ENCODE measurements at places on chromosomes 13 and 19. TPM values are rescaled to one million over a fixed set of nuclear protein-coding genes. Genes with fewer than 3 reads are reported as not detected.
A peak's percentile ranks its signal among the peaks of the same experiment; 100 is the strongest.

DNA sequence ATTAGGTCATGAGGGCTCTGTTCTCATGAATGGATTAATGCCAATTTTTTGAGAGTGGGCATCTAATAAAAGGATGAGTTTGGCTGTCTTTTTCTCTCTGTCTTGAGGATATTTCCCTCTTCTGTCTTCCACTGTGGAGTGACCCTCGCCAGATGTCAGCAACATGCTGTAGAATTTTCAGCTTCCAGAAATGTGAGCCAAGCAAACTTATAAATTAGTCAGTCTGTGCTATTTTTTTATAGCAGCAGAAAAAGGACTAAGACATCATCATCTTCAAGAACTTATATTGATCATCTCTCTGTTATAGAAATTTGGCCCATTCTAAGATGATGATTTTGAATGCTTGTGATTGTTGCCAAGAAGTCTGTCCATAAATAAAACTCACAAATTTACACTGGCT lies 431.4 kb downstream of the FGF9 start:
- DNase-seq, result no peak

- no peak for DNase-seq
These were observed 4.0 kb downstream of the EMP3 start for GRCh38 chr19:48329167-48329891.

DNA sequence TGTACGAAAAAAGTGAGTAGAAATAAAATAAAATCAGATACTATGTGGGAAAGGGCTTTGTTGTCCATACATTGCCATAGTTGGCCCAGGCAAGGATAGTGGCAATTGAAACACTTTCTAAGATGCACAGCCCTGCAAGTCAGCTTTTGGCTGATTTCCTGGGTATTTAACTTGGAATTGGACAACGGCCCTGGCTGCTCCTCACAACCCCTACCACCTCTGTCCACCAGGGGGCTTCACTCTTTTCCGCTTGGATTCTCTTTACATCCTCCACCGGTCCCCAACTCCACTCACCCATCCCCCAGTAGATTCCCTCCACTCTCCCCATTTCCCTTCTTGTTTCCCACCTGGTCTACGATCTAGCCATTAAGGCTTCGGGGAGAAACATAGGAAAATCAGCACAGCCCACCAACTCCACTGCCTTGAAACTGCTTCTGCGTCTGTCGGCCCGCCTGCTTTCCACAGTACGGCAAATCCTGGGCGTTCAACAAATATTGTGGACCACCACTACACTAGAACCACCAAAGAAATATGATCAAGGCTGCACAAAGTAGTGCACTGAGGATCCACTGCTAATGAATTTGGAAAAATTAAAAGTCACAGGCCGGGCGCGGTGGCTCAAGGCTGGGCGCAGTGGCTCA lies 48.6 kb upstream of the GTF3A start:
- peak; percentile 61 for DNase-seq

Gene CGB8
- total RNA-seq, result not detected

Gene RFPL4AL1
- 0.57 TPM for total RNA-seq

- no peak for DNase-seq
These were observed 338.4 kb downstream of the PCDH17 start for GRCh38 chr13:57969951-57970350.

DNA sequence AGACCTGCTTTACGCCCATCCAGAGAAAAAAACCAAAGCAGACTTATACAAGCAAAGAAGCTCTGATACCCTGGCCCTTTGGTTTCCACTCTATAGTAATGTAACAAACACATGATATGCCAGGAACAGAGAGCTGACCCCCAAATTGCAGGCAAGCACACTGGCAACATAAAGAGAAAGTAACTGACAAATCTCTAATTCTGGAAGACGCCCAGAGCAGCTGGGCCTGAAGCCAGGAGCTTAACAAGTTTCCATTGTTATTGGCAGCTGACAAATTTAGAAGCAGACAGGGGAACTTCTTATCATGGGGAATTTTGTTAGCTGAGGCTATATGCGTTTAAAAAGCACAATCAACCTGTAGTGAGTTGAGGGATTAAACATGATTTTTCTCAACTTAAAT lies 158.0 kb downstream of the DLEU7 start:
- DNase-seq, result peak; percentile 59

DNA sequence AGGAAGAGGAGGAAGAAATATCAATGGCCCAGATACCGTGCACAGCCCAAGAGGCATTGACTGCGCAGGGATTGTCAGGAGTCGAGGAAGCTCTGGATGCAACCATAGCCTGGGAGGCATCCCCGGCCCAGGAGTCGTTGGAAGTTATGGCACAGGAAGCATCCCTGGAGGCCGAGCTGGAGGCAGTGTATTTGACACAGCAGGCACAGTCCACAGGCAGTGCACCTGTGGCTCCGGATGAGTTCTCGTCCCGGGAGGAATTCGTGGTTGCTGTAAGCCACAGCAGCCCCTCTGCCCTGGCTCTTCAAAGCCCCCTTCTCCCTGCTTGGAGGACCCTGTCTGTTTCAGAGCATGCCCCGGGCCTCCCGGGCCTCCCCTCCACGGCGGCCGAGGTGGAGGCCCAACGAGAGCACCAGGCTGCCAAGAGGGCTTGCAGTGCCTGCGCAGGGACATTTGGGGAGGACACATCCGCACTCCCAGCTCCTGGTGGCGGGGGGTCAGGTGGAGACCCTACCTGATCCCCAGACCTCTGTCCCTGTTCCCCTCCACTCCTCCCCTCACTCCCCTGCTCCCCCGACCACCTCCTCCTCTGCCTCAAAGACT lies 36.0 kb downstream of the KEAP1 start:
- no peak for DNase-seq

Gene FAM83E
- 0.37 TPM for total RNA-seq

Gene RGCC
- 3.3 TPM for total RNA-seq
